NB4 (cell line): ENCODE measurements at places on chromosomes 12 and 14.

GRCh38 chr14:69711881-69712560, 54.9 kb upstream of the SRSF5 start:
- DNase-seq = no peak

- DNase-seq = no peak
These were observed 407.1 kb downstream of the TRHDE start for GRCh38 chr12:72679147-72679757.

DNA sequence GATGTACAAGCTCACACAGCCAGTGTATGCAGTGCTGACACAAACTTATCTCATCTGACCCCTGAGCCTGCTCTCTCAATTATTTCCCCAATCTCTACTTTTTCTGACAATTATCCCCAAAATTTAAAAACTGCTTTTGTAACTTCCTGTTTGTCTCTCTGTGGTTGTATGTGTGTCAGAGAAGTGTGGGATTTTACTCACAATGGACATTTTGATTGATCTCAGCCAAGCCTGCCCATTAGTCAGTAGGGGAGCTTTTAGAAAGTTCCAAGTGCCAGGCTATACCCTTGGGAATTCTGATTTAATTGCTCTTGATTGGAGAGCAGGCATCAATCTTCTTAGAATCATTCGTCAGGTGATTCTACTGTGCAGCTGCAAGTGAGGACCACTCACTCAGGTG, 64.9 kb upstream of the LMNTD1 start:
- DNase-seq = no peak

DNA sequence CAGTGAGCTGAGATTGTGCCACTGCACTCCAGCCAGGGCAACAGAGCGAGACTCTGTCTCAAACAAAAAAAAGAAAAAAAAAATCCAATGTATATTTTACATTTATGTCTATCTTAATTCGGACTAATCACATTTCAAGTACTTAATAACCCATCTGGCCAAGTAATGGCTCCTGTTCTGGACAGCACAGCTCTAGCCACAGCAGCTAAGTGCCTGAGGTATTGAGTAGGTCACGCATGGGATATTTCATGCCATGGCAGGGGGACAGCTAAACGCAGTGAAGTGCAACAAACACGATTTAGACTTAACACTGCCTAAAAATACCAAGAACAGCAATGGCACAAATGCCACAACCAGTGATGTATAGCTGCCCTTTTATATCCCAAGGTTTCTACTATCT, 8.0 kb downstream of the BAZ1A start:
- DNase-seq = no peak

DNA sequence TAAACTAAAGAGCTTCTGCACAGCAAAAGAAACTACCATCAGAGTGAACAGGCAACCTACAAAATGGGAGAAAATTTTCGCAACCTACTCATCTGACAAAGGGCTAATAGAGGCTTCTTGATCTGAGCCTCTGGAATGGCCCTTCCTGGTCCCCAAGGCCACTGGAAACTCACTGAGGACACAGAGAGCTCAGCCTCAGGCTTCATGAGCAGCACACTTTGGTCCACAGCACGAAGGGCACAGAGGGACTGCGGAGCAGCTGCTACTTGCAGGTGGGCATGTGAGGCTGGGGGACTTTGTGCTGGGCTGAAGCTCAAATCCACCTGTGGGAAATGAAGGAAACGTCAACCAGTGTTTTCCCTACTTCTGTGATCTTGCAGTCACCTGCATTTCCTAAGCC, 27.4 kb downstream of the PZP start:
- DNase-seq = no peak

DNA sequence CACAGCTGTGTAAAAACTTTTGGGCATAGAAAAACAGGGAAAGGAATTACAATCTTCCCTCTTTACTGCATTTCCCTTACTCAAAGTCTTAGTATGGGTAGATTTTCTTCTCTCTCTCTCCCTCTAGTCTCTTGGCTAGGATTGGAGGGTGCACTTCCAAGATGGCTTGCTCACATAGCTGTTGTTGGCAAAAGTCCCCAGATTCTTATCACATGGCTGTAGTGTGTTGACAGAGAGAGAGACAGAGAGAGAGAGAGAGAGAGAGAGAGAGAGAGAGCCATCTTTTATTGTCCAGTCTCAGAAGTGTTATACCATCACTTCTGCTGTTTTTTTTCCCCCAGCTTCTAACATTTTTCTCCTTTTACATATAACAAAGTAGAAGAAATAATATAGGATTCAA, 6.3 kb upstream of the OR4E2 start:
- DNase-seq = no peak

DNA sequence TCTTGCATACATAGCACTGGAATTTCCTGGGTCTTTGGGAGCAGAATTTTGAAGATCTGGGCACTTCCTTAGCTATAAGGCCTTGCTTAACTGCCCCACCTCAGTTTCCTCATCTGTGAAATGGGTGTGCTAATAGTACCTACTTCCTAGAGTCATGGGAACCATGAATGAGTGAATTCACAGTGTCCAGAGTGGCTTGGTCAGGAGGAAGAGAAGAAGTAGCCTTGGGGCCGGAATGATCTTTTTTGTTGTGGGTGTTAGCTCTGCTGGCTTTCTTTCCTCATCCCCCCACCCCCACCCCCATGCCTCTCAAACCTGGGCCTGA, 2.4 kb downstream of the SH2B3 start:
- DNase-seq = no peak
